ENCODE measurements at places on chromosomes 1 and 21.

- no peak for DNase-seq
These were observed 70.9 kb downstream of the PRDM16 start for GRCh38 chr1:3139871-3140361.

GRCh38 chr1:36909946-36910725 is 124.2 kb downstream of the GRIK3 start:
- DNase-seq, result peak; percentile 5

DNA sequence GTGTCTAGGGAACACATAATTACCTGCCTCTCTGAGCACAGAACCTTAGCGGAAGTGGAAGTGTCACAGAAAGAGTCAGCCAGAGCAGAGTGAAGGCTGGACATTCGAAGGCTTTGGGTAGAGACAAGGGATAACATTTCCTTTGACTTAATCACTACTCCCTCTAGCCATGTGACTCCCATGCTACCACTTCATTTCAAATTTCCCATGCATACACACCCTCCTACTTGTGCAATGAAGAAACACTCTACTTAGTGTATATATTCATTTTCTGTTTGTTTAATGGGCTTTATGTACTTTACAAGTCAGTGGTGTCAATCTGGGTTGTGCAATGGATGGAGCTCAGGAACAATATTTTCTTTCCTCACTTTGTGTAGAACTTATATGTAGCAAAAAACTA is 6.9 kb downstream of the ANKRD35 start:
- no peak for DNase-seq

- DNase-seq, result no peak
These were observed 258.9 kb downstream of the SEC16B start for GRCh38 chr1:177710696-177711620.

DNA sequence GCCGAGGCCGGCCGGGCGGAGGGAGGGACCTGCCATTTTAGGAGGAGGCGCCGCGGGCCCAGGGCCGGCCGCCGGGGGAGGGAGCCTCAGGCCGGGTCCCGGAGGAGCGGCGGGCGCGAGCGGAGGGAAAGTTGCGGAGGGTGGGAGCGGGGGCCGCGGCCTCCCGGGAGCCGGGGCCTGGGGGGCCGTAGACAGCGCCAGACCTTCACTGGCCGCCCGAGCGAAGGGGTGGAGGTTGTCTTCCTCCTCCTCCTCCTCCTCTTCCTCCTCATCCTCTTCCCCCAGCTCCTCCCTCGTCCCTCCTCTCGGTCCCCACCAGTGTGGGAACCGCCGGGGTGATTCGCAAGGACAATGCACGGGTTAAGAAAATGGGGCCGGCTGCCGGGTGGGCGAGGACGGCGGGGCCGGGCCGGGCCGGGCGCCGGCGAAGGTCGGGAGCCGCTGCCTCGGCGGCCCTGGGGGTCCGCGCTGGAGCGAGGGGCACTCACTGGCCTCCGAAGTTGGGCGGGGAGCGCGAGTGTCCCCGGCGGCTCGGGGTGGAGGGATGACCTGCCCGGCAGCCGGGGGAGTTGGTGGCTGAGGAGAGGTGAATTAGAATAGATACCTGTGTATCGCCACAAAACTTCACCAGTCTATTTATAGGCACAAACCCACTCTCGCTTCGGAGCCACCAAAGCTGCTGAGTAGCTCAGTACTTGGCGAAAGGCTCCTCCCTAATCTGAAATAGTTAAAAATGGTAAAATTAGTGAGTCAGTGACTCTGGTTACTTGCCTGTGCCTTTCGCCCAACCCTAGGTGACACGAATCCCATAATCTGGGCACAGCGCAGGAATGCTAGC is 1.3 kb downstream of the DYRK1A start:
- peak; percentile 60 for DNase-seq

- peak; percentile 84 for DNase-seq
These were observed 34.7 kb downstream of the RGSL1 start for GRCh38 chr1:182484531-182485257.

- DNase-seq, result no peak
These were observed at the start of gene FNDC7 for GRCh38 chr1:108712606-108713150. Gene FNDC7, plus strand, starts transcription at chr1:108712908. Its CDS starts 26 bp downstream, at chr1:108712934.

- DNase-seq, result no peak
These were observed 65.1 kb downstream of the LHX9 start for GRCh38 chr1:197982256-197982655.

DNA sequence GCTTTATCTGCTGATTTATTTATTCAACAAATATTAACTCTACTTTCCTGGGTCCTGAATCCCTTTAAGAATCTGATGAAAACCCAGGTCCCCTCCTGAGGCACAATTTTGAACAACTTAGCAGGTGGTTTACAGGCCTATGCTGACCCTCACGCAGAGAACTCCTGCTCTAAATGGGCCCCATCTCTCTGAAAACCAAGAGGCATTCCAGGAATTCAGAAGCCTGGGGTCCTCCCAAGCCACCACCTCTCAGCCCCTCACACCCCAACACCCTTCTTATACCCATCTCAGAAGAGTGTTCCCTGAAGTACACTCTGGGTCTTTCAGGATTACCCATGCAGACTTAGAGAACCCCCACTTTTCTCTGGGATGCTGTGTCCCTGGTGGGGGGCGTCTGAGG is 34.5 kb downstream of the LHX4 start:
- DNase-seq, result no peak

GRCh38 chr1:22685591-22686059 is 25.0 kb upstream of the EPHB2 start:
- no peak for DNase-seq

DNA sequence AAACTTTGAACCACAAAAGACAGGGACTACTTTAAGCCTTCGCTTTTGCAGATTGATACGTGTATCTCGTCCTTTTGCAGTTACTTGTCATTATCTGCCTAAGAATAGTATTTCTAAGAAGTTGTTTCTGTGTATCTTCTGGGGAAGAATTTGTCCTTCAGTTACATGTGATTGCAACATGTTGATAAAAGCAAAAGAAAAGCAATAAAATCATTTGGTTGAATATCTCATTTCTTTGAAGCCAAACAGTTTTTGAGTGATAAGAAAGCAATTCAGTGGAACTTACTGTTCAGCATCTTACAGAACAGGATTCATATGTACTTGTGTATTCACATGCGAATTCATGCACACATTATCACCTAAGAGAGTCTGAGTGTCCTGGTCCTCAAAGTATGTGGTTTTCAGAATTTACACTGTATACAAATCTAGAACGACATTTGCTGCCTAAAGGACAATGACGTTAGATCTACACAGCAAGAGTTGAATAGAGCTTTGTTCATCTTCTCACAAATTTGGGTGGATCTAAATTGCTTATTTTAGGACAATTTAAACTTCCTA is 66.7 kb upstream of the MRPS6 start:
- no peak for DNase-seq

GRCh38 chr1:34373912-34374311 is 197.2 kb downstream of the C1orf94 start:
- DNase-seq, result no peak

- DNase-seq, result no peak
These were observed 62.2 kb upstream of the RUNX3 start for GRCh38 chr1:24992124-24992760.

DNA sequence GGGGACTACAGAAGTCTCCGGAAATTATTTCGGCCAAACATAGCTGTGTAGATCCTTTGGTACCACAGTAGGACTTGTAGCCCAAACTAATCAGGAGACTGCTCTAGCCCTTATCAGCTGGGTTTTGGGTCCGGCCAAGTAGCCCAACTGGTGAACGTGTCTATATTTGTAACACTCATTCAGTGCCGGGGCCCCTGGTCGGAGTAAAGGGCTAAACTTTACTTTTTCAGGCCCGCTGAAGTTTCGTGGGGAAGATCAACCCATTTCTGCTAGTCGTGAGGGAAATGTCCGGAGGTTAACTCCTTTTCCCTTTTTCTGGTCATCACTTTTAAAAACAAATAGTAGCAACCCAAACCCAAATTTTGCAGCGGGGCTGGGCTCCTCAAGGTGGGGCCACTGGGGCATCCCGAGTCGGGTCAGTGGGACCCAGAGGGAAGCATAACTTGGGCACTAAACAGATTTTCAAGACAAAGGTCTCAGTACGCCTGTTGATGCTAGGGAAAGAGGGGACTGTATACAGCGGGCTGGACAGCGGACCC is 1.7 kb downstream of the LHX9 start:
- no peak for DNase-seq

DNA sequence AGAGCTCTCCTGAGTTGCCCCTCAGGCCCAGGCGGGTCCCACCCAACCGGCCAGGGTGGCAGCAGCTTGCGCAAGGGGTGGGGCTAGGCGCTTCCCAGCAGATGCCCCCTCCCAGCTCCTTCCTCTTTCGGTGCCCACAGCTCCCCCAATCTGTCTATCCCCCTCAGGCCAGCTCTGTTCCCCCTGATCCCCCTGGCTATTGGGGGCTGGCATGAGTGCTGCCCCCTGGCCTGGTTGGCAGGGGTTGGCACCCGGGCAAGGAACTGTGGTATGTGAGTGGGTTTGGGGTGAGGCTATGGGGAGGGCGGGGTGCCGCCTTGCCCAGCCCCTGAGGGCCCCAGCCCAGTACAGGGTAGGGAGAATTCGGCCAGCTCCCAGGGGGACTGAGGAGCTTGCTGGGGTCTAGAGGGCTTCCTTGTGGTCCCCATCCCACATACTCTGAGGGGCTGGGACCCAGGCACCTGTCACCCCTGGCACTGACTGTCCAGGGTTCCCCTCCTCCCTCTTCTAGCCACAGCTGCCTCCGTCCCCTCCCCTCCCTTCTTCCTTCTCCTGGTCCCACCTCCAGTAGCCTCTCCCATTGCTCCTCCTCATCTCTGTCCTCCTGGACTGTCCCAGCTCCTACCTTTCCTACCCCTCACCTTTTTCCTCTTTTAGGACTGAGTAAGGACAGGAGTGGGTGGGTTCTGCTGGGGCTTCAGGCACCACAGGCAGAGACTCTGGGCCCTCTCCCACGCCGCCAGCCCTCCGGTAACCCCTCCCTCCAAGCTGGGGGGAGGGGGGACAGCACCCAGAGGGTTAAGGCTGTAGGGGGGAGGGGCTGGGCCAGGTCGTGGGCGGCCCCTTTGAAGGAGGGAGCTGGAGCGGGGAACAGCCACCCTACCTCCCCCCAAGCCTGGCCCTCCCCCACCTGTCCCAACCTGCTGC is 5.7 kb downstream of the ZBTB7B start:
- no peak for DNase-seq

GRCh38 chr1:162712317-162713029 is 78.0 kb upstream of the HSD17B7 start:
- no peak for DNase-seq

DNA sequence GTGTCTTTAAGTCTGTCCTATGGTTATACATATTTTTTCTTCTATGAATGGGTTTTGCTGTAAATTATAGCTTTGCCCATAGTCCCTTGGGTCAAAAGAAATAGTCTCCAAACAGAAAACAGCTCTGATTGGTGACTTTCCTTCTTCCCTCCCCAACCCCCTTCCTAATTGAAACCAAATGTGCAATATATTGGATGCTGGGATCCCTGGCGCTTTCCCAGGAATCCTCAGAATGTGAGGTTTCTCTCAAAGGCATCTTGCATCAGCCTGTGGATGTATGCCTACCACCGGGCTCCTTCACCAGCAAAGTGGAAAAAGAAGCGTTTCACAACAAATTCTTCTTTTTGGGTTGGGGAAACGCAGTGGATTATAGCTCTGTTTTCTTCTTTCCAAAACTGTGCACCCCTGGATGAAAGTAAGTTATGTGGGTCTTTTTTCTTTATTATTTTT is at the start of gene DDR2:
TSS of gene DDR2 (plus strand) at position 248 of the 450 bp plus-strand sequence. CDS start 86,600 bp downstream, outside the sequence.
- DNase-seq, result no peak

GRCh38 chr1:208187499-208188041 is 56.6 kb downstream of the PLXNA2 start:
- no peak for DNase-seq

- no peak for DNase-seq
These were observed 130.5 kb downstream of the TOMM20 start for GRCh38 chr1:234997896-234998741.

GRCh38 chr1:109250454-109251276 is 1.3 kb downstream of the CELSR2 start:
- DNase-seq, result no peak

DNA sequence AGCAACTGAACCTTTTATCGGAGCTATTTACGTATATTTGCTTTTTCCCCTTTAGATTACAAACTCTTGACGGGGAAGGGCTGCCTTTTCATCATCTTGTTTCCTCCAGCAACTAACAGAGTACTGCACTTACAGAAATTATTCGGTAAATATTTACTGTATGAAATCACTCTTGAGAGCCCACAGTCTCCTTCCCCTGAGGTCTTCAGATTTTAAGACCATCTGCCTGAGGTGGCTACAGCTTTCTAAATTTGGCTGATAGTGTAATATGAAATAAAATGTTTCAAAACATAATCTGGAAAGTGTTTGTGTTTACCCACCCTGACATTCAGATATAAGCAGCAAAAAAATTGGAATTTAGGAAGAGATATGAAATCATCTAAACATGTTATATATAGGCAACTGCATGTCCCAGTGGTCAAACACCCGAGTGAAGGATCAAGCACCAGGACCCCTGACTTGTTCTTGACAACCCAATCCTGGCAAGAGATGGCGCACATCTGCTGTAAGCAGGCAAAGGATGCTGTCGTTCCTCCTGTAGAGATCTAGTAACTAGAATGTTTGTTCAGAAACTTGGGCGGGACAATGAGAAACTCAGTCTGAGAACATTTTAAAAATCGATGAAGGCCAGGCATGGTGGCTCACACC is 60.9 kb downstream of the SIPA1L2 start:
- no peak for DNase-seq

GRCh38 chr1:184157394-184157742 is 105.8 kb downstream of the TSEN15 start:
- DNase-seq, result no peak

- no peak for DNase-seq
These were observed at the start of gene PRKCZ for GRCh38 chr1:2049718-2050431. Gene PRKCZ, plus strand, starts transcription at chr1:2050411. Its CDS starts 220 bp downstream, at chr1:2050631.

DNA sequence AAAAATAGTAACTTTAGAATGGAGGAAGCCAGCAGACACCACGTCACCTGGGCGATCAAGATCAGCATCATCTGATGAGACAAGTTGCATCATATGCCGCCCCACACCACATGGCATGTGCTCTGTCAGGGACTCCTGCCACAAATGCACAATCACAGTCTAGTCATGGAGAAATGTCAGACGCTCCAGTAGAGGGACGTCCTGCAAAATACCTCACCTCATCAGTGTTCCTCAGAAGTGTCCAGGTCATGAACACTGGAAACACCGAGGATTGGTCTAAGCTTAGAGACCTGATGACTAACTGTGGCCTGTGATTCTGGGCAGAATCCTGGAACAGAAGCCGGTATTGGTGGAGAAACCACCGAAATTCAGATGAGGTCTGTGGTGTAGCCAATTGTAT is 14.3 kb downstream of the ADARB1 start:
- peak; percentile 25 for DNase-seq

DNA sequence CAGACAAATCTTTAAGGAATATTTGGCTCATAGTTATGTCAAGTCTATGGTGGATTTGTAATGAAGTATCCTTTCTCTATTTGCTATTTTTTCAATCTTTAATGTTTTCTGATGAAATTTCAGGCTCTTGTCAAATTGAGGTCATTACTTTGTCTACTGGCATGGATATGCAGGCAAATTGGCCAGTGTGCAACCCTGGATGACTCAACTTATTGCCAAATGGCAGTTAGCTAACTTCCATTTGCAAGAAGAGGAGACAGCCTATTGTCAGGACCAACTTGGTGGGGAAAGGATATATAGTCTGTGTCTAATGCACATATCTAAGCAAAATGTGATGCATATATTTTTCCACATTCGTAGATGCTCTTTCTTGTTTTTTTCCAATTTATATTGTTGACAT is 530.5 kb downstream of the PTBP2 start:
- no peak for DNase-seq
